ENCODE measurements at places on chromosomes 3 and 15.
A peak's percentile ranks its signal among the peaks of the same experiment; 100 is the strongest.

DNA sequence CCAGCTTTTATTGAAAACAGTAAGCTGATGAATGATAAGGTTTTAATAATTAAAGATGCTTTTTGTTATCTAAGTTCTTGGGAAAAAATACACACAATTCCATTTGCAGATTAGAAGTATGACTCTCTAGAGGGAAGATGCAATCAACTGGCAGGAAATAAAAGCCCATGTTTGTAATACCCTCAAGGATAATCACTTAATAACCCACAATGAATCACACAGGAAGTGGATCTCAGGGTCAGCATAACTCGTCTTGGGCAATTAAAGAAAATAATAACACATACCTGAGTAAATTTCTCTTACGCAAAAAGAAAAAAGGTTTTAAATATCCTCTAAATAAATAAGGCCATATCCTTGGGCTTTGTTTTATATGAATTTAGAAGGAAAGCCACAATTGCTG lies 9.4 kb upstream of the EID1 start:
- no peak for DNase-seq

DNA sequence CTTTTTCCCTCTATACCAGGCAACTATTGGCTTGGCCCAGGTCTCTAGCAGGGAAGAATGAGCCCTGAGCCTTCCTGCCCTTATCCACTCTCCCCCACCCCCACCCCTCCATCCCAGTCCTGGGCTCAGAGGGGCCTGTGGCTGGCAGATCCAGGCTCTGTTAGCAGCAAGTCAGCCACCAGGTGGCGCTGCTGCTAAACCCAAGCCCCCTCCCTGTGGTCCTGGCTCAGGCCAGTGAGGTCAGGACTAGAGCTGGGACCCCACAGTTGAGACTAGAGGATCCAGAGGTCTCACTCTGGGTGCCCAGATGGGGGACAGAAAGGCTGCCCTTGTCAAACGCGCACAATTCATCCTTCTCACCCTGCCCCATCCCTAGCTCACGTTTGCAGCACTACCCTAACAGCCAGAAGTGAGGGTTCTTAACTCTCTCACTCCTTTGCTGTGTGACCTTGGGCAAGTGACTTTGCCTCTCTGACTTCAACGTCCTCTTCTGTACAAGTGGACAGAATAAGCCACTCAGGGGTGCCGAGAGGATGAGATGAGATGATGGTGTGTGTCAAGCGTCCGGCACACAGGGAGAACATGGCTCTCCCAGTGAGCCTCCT lies 46.8 kb upstream of the SLC6A1 start:
- DNase-seq, result peak; percentile 85

DNA sequence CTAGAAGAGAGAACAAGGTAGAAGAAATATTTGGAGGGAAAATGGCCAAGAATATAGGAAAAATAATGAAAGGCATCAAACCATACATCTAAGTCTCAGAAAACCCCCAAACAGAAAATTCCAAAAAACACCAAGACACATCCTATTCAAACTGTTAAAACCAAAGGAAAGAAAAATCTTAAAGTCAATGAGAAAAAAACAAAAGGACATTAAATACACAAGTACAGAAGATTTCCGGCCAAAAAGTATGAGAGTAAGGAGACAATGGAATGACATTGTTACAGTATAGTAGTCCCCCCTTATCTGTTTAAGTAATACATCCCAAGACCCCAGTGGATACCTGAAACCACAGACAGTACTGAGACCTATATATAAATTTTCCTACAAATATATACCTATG lies 18.8 kb downstream of the CLASP2 start:
- no peak for DNase-seq

DNA sequence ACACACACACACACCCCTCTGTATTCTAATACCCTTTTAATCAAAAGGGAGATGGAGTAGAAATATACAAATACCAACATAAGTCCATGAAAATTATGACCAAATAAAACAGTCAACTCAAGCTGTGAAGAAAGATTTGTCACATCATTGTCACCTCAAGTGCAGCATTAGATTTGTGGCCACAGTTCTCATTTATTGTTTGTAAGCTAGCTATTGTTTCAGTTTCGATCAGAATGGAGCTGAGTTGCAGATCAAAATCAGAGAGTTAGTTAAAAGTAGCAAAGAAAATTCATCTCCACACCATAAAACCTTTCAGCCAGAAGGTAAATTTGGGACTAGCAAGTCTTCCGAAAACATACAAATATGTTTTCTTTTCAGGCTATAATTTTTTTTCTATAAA lies 267.7 kb upstream of the LMCD1 start:
- DNase-seq, result no peak

DNA sequence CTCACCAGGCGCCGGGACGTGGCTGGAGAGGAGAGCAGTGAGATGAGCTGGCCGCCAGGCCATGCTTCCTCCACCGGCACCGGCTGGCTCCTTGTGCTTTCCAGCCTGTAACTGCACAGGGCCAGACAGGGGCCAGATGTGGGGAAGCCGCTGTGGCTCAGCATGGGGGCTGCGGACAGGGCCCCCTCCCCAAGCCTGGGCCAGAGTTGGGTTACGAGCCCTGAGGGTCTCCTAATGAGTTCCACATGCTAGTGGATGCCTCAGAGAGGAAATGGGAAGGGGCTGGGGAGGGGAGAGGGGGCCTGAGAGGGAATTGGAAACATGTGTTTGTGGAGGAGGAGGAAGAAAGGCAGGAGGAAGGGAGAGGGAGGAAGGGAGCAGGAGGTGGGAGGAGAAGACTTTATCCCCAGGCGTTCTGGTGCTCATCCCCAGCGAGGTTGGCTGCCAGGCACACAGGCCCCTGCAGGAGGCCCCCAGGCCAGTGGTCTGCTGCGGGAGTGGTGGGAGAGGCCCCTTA lies 11.7 kb upstream of the DUSP7 start:
- no peak for DNase-seq

DNA sequence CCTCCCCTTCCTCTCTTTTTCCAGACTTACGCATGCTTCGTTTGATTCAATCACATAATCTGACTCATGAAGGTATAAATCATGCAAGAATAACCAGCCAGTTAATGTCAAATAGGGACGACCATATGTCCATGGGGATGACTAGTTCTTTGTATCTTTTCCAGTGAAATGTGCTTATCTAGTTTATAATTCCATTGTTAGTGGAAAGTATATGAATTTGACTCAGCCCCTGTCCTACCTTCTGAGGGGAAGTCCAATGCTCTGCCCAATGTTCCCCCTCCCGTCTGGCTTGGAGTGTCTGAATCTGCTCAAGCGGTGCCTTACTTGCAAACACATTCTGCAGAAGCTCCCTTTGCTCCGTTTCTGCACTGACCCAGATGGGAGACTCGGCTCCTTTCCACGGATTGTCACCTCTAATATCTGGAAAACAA lies 55.0 kb upstream of the EPHB3 start:
- DNase-seq, result no peak
